Fibroblast of skin of left biceps (primary cell): ENCODE measurements at places on chromosomes 1 and 21.

GRCh38 chr1:165501330-165501969 lies 42.4 kb upstream of the LRRC52 start:
- no peak for DNase-seq

- no peak for DNase-seq
Measured at GRCh38 chr1:183403498-183403897, 14.7 kb downstream of the NMNAT2 start.

GRCh38 chr1:87131809-87132283 lies 196.8 kb upstream of the LMO4 start:
- no peak for DNase-seq

DNA sequence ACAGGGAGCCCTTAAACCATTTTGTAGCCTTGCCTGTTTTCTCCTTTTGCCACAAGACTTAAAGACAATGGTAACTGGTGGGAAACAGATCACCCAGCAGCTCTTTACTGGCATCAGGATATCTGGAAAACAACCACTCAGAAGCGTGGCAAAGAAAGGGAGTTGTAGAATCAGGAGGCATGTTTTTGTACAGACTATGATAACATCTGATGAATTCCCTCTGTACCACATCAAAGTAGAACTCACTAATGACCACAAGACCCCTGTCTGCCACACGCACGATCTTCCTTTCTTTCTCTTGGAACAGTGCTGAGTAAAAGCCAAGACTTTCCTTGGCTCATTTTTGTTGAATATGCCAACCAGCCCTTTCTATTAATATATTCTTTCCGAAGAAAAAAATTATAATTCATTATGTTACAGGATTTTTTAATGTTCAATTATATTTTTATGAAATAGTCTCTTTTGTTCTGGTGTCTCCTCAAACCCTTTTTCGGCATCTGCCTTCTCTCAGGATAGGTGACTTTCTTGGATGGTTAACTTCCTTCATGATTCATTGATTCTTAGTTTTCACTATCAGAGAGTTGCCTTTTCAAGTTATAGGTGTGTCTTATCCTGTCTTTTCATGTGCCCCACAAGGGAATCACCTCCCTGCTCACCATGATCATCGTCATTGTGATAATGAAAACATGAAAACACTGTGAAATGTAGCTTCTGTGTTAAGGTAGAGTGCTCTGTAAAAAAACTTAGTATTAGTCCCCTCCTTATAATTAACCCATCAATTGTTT lies 7.9 kb upstream of the PHGDH start:
- DNase-seq, result no peak

- peak; percentile 58 for DNase-seq
Measured at GRCh38 chr1:70779571-70779970, 268.0 kb downstream of the PTGER3 start.
